Astrocyte (in vitro differentiated cells and primary cell): ENCODE measurements at places on chromosomes 6 and 20. TPM values are rescaled to one million over a fixed set of nuclear protein-coding genes. Genes with fewer than 3 reads are reported as not detected.

Gene RGL2
- total RNA-seq, result 36.5 and 38.9 TPM in 2 replicates

Gene STX11
- 1.9 and 2.0 TPM in 2 replicates for total RNA-seq

Gene COL9A3
- 43.0 and 54.3 TPM in 2 replicates for total RNA-seq

Gene MAS1
- total RNA-seq, result not detected in 2 replicates

Gene FNDC11
- 0.19 and 0.20 TPM in 2 replicates for total RNA-seq

Gene SNAP25
- total RNA-seq, result 3.9 and 5.2 TPM in 2 replicates

- DNase-seq, result peak; percentile 2
Measured at GRCh38 chr20:45545754-45546453, 1.3 kb downstream of the EPPIN start.

DNA sequence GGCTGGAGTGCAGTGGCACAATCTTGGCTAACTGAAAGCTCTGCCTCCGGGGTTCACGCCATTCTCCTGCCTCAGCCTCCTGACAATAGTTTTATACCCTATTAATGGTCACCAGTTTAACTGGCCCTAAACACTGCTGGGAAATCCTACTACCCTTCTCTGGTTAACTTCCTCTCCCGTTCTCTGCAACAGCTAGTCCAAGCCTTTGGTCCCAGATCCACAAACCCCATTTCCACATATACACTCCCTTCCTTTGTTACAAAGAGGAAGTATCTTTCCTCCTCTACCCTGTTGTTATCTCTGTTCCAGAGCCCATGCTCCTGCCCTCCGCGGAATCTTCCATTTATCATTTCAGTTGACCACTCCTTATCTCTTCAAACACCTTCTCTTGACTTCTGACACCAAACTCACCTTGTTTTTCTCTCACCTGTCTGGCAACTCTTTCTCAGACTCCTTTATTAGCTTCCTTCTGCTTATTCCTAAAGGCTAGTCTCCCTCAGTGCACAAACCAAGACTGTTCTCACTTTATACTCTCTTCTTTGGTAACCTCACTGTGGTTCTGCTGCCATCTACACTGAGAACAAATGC is 25.0 kb upstream of the TBC1D22B start:
- no peak for DNase-seq

DNA sequence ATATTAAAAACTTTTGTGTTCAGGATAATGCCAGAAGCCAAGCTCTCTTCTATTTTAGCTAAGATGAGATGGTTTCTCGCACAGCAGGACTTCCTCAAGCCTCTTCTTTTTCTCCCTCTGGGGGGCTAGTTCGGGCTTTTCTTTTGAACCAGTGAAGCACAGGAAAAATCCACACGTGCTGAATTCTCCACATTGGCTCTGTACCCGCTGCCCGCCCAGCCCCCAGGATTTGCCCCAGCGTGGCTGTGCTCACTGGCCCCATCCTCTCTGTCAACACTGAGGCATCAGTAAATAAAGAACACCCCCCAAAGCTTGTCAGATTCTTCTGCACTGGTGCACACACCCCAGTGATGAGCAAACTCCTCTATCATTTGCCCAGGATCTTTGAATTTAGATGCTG is 232.8 kb downstream of the ZNF217 start:
- DNase-seq, result no peak

- no peak for DNase-seq
Measured at GRCh38 chr20:59992526-59993084, 34.4 kb downstream of the CDH26 start.

DNA sequence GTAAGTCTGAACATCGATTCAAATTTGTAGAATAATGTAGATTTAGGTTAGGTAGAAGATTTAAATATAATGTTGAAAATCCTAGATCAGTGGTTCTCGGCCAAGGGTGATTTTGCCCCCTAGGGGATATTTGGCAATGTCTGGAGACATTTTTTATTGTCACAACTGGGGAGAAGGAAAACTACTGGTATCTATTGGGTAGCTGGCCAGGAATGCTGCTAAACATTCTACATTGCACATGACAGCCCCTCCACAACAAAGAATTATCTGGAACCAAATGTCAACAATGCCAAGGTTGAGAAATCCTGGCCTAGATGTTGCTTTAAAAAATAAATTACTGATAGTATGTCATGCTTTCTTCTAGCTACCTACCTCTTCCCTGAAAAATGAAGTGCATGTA is 76.1 kb downstream of the HIVEP2 start:
- no peak for DNase-seq

GRCh38 chr6:18861204-18861603 is 474.1 kb downstream of the RNF144B start:
- DNase-seq, result no peak

- DNase-seq, result no peak
Measured at GRCh38 chr6:19268718-19269117, 568.5 kb upstream of the ID4 start.

GRCh38 chr6:18733921-18734550 is 346.9 kb downstream of the RNF144B start:
- DNase-seq, result no peak

DNA sequence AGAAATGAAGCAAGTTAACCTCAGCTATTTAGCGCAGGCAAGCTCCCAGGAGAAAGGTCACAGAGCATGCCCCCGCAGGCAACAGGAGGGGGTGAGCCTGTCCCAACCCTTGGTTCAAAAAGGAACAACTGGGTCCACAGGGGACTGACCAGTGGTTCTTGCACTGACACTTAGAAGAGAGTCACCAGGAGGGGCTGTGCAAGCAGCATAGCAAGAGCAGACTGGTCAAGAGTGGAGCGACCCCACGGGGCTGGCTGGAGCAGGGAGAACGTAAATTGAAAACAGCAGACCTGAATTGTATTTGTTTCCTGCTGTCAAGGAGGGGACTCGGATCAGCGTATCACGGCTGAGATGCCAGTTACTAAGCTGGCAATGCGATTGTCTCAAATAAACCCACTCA is 32.8 kb downstream of the GABRR1 start:
- DNase-seq, result no peak

GRCh38 chr6:148868901-148869300 is 122.1 kb downstream of the UST start:
- peak; percentile 57 for DNase-seq

- DNase-seq, result no peak
Measured at GRCh38 chr6:26401389-26401986, 587 bp upstream of the BTN3A1 start.

DNA sequence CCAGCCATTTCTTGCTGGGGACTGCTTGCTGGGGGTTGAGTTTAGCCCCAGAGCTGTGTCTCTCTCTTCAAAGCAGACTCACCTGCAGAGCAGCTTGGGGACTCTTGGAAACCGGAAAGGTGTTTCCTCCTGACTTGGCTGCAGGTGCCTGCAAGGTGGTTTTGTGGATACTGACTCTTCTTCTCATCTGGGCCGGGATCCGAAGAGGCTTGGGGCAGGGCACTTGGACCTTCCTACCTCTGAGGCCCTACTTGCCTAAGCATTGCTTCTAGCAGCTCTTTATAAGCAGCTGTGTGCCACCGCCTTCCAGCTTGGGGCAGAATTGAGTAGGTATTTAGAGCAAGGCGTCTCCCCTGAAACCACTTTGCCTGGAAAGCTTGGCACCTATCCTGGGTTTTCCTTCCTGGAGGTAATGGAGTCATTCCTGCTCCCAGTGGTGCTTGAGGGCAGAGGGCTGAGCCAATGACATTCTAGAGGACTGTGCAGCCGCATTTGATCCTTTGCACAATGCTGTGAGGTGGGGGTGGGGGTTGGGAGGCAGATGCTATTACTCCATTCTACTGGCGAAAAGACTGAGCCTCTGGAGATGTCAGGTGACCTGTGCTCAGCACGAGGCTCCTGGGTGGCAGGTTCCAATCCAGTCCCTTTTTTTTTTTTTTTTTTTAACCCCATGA is 3.4 kb upstream of the CTSZ start:
- peak; percentile 36 for DNase-seq

DNA sequence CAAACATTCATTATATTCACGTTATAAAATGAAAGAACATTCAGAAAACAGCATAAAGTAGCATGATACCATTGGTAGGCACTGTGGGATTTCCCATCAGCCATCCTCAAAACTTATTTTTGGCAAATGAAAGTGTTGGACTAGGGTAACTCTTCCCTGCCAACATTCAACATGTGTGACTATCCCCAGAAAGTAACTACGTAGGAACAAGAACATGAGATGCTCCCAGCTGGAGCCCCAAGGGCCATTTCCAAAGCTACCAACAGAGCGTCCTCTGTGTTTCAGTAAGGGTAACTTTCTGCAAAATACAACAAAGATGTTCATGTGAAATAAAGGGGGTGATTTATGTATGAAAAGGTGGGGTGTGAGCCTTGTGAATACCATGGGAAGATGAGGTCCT is 28.4 kb upstream of the PTPN1 start:
- DNase-seq, result no peak

DNA sequence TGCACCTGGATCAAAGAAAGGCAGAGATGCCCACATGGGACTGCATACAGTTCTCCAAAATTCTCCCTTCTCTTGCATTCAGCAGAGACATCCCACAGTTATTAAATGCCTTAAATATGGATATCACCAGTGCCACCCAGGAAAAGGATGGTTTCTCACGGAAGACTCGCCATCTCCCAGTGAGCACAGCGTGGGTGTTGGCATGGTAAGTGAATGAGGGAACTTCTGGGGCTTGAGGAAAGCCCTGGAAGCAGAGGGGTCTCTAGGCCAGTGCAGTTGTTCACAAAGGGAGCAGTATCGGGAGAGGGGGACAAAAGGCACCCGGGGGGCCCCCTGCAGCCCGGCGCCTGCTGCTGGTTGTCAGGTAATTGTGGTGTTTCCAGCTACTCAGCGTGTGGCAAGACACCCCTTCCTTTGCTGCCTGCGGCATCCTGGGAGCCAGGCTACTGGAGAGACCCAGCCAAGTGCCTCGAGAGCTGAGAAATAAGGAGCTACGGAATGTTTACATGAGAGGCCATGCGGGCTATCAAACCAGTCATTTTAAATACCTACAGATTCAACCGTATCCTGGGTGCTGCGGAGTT is 125.4 kb downstream of the PXDC1 start:
- DNase-seq, result no peak

- DNase-seq, result no peak
Measured at GRCh38 chr6:162251257-162251656, 476.3 kb downstream of the PRKN start.

DNA sequence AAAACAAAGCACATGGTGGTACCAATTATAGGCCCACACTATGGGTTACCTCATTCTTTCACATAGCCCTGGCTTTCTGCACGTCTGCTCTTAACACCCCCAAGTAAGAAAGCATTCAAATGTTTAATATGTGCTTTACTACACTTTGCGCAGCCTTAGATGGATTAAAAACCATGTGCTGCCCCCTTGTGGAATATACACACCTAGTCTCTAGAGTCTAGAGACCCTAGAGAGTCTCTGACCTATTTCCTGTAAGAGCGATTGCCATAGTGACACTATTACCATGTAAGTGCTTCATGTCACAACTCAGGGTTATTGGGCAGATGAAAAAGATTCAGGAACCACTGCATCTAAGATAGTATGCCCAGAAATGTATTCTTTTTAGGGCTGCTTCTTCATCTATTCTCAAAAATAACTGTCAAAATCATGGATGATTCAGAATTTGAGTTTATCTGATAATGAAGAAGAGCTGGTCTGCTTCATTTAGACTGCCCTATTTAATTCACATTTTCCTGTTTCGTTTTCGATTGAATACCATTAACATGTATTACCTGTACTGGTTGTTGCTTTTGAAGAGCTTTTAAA is 186.3 kb downstream of the ADGB start:
- DNase-seq, result peak; percentile 6

DNA sequence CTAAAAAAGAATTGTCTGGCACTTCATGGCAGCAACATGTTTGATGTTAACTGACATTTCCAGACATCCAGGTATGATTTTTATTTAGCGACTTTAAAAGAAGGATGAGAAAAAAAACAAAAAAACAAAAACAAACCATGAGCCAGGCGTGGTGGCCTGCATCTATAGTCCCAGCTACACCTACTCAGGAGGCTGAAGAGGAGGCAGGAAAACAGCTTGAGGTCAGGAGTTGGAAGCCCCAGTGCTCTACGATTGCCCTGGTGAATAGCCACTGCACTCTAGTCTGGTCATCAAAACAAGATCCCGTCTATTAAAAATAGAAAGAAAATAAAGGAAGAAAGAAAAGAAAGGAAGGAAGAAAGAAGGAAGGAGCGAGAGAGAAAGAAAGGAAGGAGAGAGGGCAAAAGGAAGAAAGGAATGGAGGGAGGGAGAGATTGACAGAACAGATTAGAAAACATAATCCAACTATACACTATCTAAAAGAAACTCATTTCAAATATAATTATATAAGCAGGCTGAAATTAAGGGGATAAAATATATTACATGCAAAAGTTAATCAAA is 141.6 kb downstream of the TRIM27 start:
- DNase-seq, result no peak

DNA sequence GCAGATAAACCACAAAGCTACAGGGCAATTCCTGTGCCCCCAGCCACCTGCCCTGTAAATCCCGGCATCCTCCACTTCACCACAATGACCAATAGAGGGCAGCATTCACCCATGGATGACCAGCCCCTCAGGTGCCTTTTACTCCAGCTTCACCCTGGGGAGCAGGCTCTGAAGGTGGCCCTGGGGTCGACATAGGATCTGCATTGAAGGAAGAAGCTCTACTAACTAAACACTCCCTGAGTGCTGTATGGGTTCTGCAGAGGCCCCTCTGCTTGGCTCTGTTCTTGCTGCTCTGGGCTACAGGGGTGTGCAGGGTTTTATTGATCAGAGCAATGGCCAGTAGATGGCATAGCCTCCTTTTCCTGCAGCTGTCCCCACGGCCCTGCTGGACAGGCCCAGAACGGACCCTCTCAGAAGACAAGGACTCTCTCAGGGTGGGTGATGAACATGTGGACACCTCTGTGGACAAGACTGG is 20.3 kb downstream of the CST4 start:
- DNase-seq, result peak; percentile 4

DNA sequence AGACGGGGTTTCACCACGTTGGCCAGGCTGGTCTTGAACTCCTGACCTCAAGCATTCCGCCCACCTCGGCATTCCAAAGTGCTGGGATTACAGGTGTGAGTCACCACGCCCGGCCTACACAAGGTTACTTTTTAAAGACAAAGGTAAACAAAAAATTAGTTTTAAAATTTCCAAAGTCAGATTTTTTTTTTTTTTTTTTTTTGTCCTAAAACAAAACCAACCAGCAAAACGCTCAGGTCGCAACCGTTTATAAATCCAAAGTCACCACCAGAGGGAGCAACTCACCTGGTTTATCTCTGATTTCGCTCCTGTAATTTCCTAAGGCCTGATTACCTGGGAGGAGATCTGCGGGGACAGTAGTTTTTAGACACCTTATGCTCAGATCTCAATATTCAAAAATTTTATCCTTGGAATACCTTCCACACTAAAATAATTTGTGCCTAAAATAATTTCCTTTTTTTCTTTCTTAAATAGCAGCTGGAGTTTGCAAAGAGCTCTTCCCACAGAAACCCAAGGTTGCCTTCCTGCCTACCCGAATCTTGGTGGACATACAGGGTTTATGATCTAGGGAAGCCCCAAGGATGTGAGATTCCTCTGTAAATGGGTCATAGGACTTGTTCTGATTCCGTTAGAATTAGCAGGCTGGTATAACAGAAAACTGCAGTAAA is 19.8 kb upstream of the TREM1 start:
- DNase-seq, result peak; percentile 10
